ENCODE measurements at places on chromosomes 1 and 21.

- DNase-seq, result no peak
These were observed 64.4 kb downstream of the SIM2 start for GRCh38 chr21:36763305-36763704.

GRCh38 chr1:119564548-119564947, 57.5 kb downstream of the HSD3B1 start:
- no peak for DNase-seq

- DNase-seq, result no peak
These were observed 10.5 kb upstream of the MDM4 start for GRCh38 chr1:204505674-204506200.

GRCh38 chr1:223500560-223501425, 107.6 kb downstream of the CCDC185 start:
- DNase-seq, result no peak
